Calu3 (cell line): ENCODE measurements at places on chromosomes 12 and 14. TPM values are rescaled to one million over a fixed set of nuclear protein-coding genes. Genes with fewer than 3 reads are reported as not detected.
A peak's percentile ranks its signal among the peaks of the same experiment; 100 is the strongest.

- DNase-seq: no peak
Measured at GRCh38 chr14:101009531-101009930, 106.0 kb upstream of the RTL1 start.

- DNase-seq: peak; percentile 32
Measured at GRCh38 chr12:78929075-78929418, 64.5 kb downstream of the SYT1 start.

GRCh38 chr14:30177781-30178180, 250.1 kb upstream of the PRKD1 start:
- no peak for DNase-seq

CCDC184 gene
- total RNA-seq: 0.45 and 0.51 TPM in 2 replicates
